ENCODE measurements at places on chromosomes 1 and 21. TPM values are rescaled to one million over a fixed set of nuclear protein-coding genes. Genes with fewer than 3 reads are reported as not detected.
A peak's percentile ranks its signal among the peaks of the same experiment; 100 is the strongest.

The REN gene
- not detected for total RNA-seq

DNA sequence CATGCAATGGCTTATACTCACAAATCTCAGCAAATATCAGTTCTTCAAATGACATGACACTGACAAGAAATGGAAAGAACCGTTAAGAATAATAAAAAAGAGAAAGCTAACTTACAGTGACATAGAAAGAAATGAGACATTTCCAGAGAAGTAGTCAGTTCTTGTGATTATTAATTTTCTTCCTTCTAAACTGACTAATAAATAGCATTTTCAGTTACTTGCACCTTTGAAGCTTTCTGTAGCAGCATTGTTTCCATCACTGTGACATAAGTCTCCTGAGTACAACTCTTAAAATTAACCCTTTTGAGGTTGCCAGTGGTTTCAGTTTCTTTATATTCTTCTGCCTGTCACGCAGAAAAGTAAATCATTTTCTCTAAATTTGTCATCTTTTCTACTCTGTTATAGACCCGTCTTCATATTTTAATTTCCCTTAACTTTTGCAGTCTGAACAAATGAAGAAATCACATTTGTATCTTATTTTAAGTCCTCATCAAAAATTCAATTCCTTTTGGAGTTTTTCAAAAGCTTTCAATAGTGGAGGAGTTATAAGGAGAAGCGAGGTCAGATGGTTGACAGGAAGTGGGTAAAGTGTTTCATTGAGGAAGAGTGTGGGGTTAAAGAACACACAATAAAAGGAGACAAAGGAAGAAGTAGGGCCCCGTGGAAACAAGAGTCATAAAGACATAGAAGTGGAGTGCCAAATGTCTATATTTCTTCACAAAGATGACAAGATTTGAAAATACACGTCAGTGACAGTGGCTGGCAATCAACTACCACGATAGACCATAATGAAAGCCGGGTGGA, 57.9 kb upstream of the S1PR1 start:
- no peak for DNase-seq

DNA sequence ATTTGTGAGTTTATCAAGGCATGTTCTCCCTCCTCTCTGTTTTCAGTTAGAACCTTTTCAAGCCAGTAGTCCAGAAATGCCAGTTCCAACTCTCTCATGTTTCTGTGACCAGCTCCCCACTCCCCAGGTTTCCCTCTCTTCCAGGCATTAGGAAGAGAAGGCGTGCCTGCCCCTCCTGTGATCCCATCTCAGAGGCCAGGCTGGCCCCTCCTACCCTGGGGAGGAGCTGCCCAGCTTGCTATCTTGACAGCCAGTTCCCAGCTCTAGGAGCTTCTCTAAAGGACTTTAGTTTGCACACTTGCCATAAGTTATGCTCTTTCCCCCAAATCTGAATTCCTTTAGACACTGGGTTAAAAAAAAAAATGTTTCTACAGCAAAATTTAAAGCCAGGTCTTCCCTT, 8.9 kb downstream of the HYI start:
- DNase-seq, result peak; percentile 68

The S1PR1 gene
- 27.7 TPM for total RNA-seq

The GJB3 gene
- 6.3 TPM for total RNA-seq

GRCh38 chr1:101911894-101912293, 84.8 kb downstream of the OLFM3 start:
- DNase-seq, result no peak

The RRAGC gene
- total RNA-seq, result 14.7 TPM

DNA sequence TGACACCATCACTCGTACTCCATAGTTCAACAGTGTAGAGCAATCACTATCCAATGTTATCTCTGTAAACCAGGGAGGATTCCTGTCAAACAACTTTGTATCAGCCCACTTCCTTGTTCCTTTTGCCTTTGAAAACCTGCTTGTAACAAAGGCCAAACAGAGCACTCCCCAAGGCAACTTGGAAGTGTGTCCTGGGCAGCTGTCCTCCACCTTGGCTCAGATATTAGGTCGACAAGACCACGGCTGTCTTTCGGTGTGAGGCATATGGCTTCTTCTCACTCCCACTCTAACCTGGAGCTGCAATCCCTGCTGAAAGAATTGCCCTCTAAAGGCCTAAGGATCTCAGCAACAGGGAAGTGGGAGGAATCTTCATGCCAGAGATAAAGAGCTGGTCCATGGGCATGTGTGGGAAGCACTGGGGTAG, 66.7 kb downstream of the ITPKB start:
- no peak for DNase-seq

The RHEX gene
- total RNA-seq, result 4.1 TPM

- no peak for DNase-seq
Measured at GRCh38 chr1:182164273-182164672, 102.8 kb upstream of the ZNF648 start.

DNA sequence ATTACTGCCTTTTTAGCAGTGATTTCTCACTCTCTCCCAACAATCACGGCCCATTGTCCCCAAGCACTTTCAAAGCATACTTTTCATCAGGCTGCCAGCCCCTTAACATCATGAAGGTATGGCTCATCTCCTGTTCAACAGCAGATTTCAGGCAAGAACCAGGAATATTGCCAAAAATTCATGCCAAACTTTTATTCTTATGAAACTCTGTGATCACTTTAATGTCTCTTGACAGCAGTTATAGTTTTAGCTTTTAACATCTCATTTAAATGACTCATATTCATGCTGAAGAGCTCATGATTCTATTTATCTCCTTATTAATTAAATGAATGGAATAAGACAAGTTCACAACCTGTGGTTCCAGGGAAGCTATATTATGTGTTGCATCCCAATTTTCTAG, 235.1 kb downstream of the GRIK1 start:
- no peak for DNase-seq

DNA sequence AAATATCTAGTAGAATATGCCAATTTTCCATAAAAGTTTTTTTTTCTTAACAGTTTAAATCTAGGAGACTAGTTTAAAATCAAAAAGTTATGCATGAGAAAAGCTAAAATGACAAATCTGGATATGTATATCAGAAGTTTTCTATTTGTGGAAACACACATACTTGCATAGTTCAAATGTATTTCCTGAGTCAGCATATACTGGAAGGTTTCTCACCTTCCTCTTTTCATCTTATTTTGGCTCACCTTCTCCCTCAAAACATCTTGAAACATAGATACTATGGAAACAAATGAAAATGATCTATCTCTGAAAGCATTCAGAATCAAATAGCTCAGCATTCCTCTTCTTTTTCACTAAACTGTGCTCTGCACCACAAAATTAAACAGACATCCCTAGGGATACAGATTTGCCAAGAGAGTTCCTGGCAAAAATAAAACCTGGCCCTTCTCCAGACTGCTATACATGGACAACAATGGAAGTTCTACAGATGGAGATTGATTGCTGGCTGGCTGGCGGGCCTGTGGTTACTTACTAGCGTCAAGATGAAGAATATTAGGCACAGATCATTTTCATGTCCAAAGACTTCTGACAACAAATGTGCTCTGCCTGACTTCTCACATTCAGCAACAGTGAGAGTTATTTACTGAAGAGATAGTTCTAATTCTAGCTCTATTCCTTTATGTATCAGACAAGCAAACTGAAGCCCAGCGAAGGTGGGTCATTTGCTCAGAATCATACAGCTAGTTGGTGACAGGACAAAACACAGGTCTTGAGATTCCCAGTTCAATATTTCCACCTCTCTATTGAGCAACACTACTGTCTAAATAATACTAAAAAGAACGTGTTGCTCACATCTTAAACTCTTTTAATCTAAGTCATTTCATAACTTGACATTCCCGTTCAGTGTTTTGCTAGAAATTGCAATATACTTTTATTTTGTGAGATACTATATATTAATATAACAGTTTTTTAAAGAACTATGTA, 26.6 kb downstream of the DIPK1A start:
- peak; percentile 70 for DNase-seq

The EFNA1 gene
- total RNA-seq, result 3.1 TPM

- DNase-seq, result no peak
Measured at GRCh38 chr21:34027721-34028461, 45.5 kb upstream of the MRPS6 start.

- no peak for DNase-seq
Measured at GRCh38 chr1:175734642-175735041, 8.8 kb downstream of the TNR start.

The LAPTM5 gene
- 14.4 TPM for total RNA-seq

DNA sequence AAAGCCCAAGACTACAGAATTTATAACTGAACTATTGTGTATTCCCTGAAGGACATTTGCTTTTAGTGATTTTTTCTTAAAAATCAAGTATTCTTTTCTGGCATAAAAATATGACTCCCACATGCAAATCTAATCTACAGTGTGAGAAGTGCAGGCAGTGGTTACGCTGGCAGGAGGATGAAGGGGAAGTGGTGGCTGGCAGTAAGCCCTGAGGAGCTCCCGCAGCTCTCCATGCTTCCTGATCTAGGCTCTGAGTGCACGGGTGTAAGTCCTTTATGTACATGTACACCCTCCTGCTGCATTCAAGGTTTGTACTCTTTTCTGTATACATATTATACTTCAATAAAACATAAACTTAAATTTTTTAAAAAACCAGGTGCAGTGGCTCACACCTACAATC, 67.5 kb upstream of the PRDX6 start:
- no peak for DNase-seq

- peak; percentile 33 for DNase-seq
Measured at GRCh38 chr21:29130270-29130969, at the start of gene MAP3K7CL. Gene MAP3K7CL (plus strand): TSS chr21:29130644. CDS start chr21:29133345, 2,701 bp downstream.

DNA sequence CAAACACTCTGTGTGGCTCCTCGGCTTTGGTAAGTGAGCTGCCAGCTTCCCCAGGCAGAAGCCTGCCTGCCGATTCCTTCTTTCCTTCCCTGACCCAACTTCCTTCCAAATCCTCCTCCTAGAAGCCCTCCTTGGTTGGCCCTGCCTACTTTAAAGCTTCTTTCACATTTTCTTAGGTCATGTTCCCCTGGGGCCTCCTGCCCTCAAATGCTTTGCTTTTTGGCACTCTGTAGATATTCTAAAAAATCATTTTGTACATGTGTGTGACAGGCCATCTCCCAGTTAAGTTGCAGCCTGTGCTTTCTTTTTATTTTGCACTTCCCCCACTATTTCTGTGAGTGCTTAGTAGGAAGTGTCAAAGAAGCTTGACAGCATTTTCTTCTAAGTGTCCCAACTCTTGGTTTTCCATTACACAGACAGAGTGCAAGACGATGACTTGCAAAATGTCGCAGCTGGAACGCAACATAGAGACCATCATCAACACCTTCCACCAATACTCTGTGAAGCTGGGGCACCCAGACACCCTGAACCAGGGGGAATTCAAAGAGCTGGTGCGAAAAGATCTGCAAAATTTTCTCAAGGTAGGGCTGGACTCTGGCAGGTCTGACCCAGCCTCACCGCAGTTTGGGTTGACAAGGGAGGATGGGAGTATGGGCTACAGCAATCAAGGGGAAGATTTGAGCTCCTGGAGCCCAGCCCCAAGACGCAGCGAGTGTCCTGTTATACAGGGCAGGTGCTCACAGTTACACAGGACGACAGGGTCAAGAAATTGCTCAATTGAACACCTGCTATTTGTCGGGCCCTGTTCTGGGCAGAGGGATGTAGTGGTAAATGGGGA, at the start of gene S100A9:
S100A9 (plus strand) TSS at position 2 of the 838 bp plus-strand sequence; CDS start at position 432, 430 bp downstream.
- no peak for DNase-seq

DNA sequence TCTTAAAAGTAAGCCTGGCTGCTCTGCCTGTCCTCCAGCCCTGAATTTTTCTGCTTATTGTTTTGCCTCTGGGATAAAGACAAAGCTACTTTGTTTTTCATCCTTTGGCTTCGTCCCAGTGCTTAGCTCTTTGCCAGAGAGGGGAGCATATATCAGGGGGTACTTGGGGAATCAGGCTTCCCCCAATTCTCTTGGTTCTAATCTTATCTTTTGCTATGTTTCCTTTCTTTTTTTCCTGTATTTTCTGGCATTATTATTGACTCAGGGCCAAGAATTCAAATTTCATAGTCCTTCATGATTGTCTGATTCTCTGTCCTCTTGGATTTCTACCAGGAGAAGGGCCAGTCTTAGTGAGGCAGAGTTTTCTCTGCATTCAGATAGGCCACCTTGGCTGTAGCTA, 51.2 kb downstream of the GIPC2 start:
- no peak for DNase-seq

The HES2 gene
- total RNA-seq, result 0.24 TPM

DNA sequence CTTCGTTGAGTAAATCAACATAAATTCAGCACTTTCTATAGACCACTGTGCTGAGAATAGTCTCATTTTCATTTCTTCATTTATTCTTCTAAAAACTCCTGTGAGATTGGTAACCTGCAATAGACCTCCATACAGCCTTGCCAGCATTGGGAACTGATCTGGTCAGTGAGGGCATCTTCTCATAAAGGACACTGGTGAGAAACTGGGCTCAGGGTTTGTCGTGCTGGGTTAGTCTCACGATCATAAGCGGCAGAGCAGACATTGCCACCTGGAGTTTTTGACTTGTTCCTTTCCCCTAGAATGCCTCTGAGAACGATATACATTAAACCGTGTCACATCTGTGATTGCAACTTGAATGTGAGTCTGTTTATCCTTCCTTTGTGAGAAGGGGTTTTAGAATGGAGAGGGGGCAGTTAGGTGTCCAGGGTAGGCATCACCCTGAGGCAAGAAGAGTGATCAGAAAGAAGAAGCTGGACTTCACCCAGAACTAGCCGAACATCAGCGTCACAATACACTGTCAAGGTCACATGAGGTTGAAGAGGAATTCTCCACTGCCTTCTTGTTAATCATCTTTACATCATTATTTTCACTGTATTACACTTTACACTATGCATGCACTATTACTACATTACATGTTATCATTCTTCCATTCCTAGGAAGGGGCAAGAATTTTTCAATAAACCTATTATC, 1.4 kb upstream of the TTLL7 start:
- DNase-seq, result no peak

The KIF14 gene
- 1.2 TPM for total RNA-seq

DNA sequence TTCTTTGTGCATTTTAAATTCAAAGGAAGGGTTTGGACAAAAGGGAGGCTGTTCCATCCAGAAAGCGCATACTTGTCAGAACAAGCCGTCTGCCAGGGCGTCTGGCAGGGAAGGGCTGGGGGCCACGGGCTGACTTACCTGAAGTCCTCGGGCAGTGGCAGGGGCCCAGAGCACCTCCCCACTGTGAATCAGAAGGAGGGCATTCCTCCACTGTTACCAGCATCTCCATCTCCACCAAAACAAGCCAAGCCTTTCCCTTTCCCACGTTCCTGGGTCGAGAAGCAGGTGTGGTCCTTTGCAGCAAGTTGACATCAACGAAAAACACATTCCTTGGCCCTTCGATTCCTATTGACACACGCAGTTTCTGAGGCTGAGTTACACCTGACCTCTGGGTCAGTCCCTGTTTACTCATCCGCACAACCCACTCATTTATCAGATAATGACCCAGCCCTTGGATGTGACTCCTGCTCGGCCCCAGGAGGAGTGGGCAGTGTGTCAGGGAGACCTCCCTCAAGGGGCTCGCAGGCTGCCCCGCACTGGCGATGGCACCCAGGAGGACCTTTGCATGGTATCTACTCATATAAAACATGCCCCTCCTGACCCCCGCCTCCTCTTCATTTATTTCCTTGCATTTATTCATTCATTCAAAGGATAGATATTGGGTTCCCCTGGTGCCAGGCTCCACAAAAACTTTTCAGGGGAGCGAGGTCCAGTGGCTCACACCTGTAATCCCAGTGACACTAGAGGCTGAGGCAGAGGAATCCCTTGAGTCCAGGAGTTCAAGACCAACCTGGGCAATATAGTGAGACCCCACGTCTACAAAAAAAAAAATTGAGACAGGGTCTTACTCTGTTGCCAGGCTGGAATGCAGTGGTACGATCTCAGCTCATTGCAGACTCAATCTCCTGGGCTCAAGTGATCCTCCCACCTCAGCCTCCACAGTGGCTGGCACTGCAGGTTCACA, 60.2 kb downstream of the TOMM20 start:
- no peak for DNase-seq

Measured in umbilical cord (tissue), 2 donors.